ENCODE measurements at places on chromosomes 11 and 22. TPM values are rescaled to one million over a fixed set of nuclear protein-coding genes. Genes with fewer than 3 reads are reported as not detected.

CYTH4 gene
- 153 TPM for total RNA-seq

DEPDC5 gene
- 57.6 TPM for total RNA-seq

GRCh38 chr22:37672920-37673455 is 2.4 kb upstream of the LGALS1 start:
- DNase-seq, result no peak

- no peak for DNase-seq
These were observed 342.5 kb downstream of the NTM start for GRCh38 chr11:131712897-131713296.

GRCh38 chr11:64056213-64056785 is 20.6 kb downstream of the FLRT1 start:
- no peak for DNase-seq

GRCh38 chr22:23856721-23857605 is 712 bp upstream of the SLC2A11 start:
- no peak for DNase-seq

GRCh38 chr11:109789901-109790300 is 303.3 kb upstream of the ZC3H12C start:
- no peak for DNase-seq

DNA sequence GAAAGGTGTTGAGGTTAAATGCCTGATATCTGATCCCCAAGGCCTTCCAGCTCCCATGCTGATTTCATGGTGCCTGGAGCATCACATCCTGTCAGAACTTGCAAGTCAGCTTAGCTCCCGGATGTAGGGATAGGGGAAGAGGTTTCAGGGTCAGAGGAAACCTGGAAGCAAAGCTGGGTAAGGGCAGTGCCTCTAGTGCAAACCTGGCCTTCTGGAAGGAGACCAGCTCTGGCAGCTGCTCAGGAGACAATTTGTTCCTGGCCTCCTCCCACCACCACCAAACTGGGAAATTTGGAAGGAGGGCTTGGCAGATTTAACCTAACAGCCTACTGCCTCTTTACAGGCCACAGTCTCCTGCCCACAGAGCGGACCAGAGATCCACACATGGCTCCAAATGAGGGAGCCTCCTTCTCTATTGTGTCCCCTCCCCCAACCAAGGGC is 9.2 kb upstream of the TSKU start:
- no peak for DNase-seq

DNA sequence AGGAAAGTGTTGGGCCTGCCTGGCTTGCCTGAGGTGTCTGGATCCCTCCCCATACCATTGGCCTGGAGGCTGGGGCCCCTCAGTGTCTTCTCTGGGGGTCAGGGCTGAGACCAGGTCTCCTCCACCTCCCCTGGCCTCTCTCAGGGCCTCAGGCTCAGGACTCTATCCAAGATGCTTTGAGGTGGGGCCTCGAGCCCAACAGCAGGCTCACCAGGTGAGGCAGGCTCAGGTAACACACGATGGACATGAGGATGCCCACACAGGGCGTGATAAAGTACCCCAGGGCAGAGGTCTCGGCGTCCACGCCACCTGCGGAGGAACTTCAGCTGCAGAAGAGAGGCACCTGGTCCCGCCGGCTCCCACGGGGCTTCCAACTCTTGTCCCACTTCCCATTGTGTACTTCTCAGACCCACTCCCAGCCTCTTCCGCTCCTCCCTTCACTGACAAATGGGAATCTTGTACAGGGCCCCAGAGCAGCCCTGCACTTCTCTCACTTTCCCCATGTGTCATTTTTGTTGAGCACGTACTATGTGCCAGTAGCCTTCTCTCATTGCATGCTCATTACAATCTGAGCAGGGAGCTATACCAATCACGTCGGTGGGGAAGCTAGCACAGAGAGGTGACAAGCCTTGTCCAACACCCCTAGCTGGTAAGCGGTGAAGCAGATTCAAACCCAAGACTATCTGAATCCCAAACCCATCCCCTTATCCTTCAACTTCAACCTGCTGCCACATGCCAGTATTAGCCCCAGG is 3.8 kb downstream of the SLC29A2 start:
- DNase-seq, result no peak

DNA sequence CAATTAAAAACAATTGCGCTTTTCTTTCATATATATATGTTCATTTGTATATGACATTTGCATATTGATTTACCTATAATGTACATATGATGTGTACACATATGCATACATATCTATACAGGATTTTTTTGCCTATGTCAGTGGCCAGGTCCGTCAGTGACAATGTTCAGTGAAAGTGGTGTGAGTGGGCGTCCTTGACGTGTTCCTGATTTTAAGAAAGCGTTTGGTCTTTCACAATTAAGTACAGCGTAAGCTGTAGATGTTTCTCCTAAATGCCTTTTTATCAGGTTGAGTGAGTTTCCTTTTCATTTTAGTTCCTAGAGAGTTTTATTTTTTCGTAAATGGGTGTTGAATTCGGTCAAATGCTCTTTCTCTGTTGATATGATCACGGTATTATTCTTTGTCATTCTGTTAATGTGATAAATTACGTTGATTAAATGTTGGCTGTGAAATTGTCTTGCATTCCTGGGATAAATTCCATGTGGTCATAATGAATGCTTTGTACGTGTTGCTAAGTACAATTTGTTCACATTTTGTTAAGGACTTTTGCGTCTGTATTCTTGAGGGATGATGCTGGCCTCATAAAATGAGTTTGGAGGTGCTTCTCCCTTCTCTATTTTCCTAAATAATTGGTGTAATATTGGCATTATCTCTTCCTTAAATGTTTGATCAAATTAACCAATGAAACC is 10.6 kb upstream of the GNB1L start:
- no peak for DNase-seq

SNU13 gene
- 159 TPM for total RNA-seq

- no peak for DNase-seq
These were observed 65.9 kb upstream of the BLID start for GRCh38 chr11:122181893-122182292.

- no peak for DNase-seq
These were observed 515.8 kb downstream of the NTM start for GRCh38 chr11:131886201-131886600.

- DNase-seq, result no peak
These were observed 148.6 kb downstream of the TRIM29 start for GRCh38 chr11:119989159-119989821.

PRODH gene
- not detected for total RNA-seq

GRCh38 chr11:82869657-82870056 is 30.6 kb downstream of the PRCP start:
- no peak for DNase-seq

DNA sequence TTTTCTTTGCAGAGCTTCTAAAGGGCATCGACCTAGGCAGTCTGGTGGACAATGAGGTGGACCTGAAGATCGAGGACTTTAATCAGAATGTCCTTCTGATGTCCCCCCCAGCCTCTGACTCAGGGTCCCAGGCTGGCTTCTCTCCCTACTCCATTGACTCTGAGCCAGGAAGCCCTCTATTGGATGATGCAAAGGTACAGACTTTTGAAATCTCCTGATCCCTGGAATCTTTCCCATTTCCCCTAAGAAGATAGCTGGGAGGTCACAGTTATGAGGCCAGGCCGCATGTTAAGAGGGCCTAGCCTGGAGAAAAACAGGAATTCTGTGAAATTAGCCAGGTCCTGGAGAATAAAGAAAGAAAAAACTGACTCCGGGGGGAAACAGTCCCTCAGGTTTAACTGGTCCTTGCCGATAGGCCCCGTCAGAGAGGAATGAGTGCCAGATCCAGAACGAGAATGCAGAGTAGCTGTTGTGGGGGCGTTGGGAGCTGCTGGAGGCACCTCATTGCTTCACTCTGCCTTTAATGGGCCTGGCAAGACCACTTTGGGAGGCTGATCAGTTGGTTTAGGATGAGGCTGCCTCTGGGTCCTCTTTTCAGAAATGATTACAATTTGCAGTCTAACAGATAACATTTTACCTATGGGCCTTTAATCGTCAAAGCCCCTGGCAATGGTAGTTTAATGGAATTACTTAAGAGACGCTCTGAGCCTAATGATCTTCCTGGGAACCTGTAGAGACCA is 39.2 kb downstream of the SHISA8 start:
- DNase-seq, result no peak

DNA sequence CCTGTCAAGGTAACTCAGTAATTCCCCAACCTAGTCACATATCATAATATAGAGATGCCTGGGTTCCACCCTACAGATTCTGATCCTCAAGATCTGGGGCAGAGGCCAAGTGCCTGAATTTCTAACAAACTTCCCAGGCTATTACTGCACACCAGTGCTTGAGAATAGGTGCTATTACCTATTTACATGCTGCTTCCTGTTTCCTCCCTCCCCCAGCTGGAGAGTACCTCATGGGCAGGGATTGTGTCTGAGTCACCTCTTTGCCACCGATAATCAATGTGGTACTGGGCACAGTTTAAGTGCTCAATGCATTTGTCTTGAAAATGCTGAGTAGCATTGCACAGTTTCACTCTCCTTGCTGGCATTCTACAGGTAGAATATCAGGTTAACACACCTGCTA is 582.2 kb upstream of the CADM1 start:
- DNase-seq, result no peak

CASP5 gene
- total RNA-seq, result not detected

- no peak for DNase-seq
These were observed 235.0 kb downstream of the TBC1D22A start for GRCh38 chr22:46997311-46997970.

- no peak for DNase-seq
These were observed 74.8 kb downstream of the KIAA1671 start for GRCh38 chr22:25027043-25027906.

NECTIN1 gene
- 2.3 TPM for total RNA-seq

GRCh38 chr11:120209746-120210625 is 846 bp upstream of the OAF start:
- no peak for DNase-seq

DNA sequence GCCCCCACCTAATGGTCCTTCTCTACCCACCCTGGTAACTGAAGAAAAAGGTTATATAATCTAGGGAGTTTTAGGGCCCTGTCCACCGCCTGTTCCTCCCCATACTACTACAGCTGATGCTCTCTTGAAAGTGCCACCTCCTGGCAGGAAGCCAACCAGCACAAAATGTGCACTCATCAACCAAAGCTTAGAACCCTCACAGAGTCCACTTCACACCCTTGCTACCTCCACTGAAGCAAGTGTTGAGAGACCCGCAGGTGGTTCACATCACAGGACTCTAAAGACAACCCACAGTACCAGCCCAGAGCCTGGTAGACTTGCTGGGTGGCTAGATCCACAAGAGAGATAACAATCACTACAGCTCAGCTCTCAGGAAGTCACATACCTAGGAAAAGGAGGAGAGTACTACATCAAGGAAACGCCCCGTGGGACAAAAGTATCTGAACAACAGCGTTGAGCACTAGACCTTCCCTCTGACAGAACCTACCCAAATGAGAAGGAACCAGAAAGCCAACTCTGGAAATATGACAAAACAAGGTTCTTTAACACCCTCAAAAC is 17.5 kb upstream of the OR10W1 start:
- DNase-seq, result no peak

- no peak for DNase-seq
These were observed 843.9 kb upstream of the CCDC90B start for GRCh38 chr11:84129961-84130576.

KCNQ1 gene
- 13.4 TPM for total RNA-seq

SLC5A4 gene
- total RNA-seq, result not detected

DCUN1D5 gene
- total RNA-seq, result 16.2 TPM

DNA sequence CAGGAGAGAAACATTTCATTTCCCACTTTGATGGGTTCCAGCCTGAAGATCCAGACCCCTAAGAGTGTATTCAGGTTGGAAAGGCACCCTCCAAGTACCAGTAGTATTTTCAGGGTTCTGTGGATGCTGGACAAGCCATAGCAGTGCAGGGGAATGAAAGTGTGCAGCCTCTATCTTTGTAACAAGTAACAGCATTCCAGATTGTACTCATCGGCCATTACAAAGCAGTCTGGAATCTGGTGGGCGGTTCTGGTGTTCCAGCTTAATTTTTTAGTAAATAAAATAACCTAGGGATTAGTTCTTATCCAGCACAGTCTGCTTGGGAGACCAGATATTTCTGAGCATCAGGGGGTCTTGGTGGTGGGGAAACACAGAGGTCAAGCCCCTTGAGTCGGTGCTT is 22.6 kb downstream of the APLNR start:
- no peak for DNase-seq

DNA sequence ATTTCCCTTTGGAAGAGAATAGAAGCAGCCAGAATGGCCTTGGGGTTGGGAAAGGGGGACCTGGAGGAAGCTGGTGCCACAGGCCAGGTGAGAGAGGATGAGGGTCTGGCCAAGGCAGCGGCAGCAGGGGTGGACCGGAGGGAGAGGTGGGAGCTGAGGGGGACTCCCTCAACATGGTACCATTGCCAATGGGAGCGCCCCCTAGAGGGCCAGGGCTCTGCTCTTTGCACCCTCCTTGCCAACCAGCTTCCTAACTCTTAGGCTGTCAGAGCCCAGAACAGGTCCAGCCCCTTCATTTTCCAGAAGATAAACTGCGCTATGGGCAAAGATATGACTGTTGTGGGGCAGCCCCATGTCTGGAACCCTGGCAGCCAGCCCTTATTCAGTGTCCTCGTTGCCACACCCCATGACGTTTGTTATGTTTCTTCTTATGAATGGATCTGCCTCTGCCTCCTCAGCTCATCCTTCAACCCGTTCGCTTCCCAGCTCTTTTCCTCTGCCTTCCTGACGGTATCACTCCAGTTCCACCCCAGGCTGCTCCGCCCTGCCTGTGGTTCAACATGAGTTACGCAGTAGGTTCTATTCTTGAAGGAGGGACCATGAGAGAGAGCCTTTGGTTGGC is 185.2 kb downstream of the GRIK4 start:
- no peak for DNase-seq

SEC14L6 gene
- total RNA-seq, result not detected

- no peak for DNase-seq
These were observed 90.9 kb downstream of the MICAL2 start for GRCh38 chr11:12200991-12201985.

MIOX gene
- total RNA-seq, result not detected

KIRREL3 gene
- total RNA-seq, result not detected

DNA sequence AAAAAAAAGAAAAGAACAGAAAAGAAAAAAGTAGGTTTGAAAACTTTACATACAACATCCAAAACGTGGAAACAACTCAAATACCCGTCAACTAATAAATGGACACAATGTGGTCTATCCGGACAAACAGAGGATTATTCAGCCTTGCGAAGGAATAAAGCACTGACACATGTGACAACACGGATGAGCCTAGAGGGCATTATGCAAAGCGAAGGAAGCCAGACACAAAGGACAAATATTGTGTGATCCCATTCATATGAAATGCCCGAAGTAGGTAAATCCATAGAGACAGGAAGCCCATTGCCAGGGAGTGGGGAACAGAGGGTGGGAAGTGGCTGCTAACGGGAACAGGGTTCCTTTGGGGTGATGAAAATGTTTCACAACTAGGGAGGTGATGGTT is 11.8 kb downstream of the RFPL1 start:
- no peak for DNase-seq

DNA sequence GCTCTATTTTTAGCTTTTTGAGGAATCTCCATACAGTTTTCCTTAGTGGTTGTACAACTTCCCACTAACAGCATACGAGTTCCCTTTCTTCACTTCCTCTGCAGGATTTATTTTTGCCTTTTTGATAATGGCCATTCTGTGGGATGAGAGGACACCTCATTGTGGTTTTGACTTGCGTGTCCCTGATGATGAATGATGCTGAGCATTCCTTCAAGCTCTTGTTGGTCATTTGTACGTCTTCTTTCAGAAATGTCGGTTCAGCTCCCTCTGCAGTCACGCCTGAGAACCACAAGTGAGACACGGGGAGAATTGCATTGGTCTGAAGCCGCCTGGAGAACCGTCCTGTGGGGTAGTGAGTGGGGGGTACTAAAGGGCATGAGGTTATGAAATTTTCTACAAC is 2.0 kb upstream of the KRTAP5-10 start:
- DNase-seq, result no peak

DCDC1 gene
- total RNA-seq, result not detected

Data from CD4-positive, CD25-positive, alpha-beta regulatory T cell (primary cell).